ENCODE measurements at places on chromosomes 4 and X.

- DNase-seq: no peak
Observed at GRCh38 chr4:152693871-152694270, 14.1 kb upstream of the TMEM154 start.

GRCh38 chrX:110082161-110082560, 79.2 kb downstream of the TMEM164 start:
- DNase-seq: no peak

DNA sequence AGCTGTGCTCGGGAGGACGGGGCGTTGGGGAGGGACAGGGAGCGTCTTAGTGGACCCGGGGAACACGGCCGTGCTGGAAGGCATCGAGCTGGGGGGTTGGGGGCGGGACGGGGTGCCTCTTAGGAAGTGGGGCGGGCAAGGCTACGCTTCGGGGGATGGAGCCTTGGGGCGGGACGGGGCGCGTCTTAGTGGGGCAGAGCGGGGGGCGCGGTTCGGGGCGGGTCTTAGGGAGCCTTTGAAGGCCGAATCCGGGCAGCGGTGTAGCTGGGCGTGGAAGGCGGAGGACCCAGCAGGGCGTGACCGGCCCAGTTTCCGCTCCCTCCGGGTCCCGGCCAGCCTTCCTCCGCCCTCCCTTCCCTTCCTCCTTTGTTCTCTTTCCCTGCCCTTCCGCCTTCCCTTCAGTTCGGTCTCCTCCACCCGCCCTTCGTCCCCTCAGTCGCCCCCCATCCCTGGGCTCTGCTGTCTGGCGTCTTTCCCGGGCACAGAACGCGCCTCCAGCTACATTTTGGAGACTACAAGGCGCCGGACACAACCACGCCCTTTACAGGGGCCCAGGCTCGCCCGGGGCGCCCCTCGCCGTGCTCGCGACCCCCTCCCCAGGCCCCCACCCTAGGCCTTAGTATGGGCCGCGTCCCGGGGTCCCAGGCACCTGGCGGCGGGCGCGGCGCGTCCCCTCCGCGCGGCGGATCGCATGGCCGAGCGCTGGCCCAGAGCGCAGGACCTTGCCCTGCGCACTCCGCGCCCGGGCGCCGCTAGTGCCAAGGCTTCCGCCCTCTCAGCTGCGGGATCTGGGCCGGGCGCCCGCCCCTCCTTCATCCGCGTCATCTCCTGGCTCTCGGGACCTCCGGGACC, at the start of gene ARSD:
Gene ARSD, minus strand, starts transcription at position 757 of the 852 bp plus-strand sequence. Its CDS starts 64 bp downstream, at position 693.
- peak; percentile 6 for DNase-seq

DNA sequence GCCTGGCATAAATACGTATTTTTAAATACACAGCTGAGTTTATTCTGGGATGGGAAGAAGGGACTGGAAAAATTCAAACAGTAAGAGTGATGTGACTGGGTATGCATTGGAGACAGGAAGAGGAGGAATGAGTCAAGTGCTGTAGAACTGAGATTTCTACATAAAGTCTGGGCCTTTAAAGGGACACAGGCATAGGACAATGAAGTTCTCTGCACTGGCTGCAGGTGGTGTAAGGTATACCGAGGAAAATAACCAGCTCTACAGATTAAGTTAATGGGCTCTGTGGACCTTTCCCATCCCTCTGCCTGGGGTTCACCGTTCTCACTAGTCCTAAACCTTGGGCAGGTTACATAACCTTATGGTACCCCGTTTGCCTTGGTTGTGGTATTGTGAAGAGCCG, 68.7 kb downstream of the DHX15 start:
- no peak for DNase-seq

DNA sequence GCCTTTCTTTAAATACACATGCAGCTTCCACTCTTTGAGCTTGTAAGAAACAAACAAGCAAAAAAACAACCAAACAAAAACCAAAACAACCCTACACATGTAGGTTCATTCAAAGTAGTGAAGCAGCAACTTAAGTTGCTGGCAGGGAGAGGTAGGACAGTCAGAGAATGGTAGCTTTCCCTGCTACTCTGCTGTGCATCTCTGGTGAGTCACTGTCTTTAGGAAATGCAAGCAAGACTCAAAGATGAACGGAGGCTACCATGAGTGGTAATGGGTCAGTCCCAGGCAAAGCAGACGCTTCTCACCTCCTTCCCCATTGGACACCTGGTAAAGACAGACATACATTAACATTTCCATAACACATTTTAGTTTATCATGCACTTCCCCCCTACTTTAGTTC, 43.2 kb downstream of the PGRMC2 start:
- DNase-seq: no peak

GRCh38 chr4:141133146-141133998, at the start of gene RNF150:
RNF150 (minus strand) TSS chr4:141133469.
- no peak for DNase-seq

GRCh38 chr4:96519291-96519690, 679.4 kb downstream of the PDHA2 start:
- no peak for DNase-seq

DNA sequence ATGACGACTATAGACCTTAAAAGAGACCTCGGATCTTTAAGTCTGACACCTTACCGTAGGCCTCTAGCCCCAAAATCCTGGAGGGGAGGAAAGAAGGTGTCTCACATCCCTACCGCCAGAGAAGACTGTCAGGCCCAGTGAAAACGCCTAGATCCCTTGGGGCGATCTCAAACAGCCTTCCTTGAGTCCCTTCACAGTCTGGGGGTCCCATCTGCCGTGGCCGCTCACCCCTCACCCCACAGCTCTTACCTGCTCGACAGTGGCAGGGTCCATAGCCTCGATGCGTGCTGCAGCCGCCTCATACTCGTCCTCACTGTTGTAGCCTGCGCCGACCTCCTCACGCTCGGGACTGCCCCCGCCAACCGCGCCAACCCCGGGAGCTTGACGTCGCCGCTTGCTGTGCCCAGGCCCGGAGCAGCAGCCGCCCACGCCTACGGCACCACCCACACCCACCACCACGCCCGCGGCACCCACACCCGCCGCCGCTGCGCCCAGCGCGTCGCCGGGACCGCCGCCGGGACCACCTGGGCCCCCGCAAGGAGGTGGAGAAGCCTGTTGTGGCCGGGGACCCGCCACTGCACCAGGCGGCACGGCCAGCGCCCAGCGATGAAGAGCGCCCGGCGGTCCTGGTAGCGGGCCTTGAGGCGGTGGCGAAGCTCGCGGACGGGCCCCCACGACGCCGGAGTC, 536 bp downstream of the OTUD5 start:
- peak; percentile 45 for DNase-seq

DNA sequence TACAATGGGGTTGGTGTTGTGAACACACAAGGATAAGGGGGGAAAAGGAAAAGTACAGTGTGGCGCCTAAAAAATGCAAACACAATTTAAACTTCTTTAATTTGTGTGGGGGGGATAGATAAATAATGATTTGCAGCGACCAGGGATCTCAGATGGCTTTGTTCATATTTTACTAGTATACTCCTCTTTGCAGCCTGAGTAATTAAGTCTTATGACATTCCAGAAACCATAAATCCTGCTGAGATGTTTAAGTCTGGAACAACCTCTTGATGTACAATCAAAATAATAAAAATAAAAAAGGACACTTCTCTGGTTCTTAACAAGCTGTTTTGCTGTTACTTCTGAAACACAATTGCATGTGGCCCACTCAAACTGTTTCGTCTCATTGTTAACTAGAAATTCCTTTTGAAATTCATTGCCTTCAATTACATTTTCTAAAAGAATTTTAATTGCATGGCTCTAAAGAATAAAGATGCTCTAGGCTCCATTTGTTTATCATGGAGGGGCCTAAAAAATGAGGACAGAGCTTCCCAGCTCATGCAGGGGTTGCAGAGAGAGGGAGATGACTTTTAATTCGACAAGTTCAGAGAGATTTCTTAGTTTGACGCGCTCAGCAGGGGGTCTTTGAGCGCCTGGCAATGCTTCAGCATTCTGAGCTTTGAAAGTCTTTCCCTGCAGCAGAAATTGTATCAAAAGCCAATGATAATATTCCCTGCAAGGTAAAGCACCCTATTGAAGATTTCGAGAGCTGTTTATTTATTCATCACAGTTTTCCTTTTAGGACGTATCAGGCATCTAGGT, 892.4 kb upstream of the TENM3 start:
- no peak for DNase-seq

GRCh38 chrX:3346501-3347259, at the start of gene MXRA5:
MXRA5 (minus strand) TSS chrX:3346652; CDS start chrX:3343833, 2,819 bp downstream.
- DNase-seq: no peak

DNA sequence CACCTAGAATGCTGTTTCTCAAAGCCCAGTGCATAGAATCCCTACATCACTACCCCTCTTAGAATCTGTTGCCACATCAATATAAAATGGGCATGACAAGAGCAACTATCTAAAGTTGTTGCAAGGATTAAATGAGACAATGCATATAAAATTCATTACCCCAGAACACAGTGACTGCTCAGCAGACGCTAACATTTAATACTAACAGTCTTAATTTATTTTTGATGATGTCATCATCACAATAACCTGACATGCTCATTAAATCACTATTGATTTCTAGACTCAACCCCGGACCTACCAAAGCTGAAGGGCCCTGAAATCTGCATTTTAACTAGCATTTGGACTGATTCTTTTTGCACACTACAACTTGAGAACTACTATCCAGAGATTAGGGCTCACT, 3.9 kb downstream of the ARSJ start:
- DNase-seq: no peak

- no peak for DNase-seq
Observed at GRCh38 chrX:133677123-133678063, 262.1 kb upstream of the GPC4 start.

DNA sequence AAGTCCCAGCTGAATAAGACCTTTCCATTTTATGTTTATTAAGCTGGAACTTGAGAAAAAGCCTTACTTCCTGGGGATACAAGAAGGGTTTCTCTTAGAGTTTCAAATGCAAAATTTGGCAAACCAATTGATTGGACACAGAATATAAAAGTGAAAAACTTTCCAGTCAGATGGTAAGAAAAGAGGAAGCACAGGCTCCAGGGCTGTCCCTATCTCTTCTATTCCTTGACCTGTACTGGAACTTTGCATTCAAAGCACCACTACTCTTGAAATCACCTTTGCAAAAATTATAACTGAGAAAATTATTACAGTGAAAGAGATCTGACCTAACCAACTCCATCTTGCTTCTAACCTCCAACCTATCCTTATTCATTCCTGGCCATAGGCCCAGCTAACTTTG, 11.7 kb downstream of the PROM1 start:
- no peak for DNase-seq

DNA sequence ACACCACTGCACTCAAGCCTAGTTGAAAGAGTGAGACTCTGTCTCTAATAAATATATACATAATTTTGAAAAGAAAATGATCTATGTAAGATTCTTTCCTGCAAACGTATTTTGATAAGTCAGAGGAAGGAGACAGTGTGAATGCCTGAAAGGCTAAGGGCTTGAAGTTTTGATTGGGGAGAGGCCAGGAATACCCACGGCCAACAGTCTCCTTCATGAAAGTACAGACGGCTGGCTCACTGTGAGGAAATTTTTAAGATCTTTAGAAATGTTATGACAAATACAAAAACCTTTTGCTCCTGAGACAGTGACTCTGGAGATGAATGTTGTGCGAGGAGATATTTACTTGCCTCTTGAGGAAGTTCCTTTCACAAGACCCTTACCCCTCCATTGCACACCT, 111.4 kb upstream of the KLHL13 start:
- no peak for DNase-seq

- DNase-seq: no peak
Observed at GRCh38 chr4:13833171-13833804, 205.8 kb upstream of the BOD1L1 start.

- no peak for DNase-seq
Observed at GRCh38 chrX:105328773-105329172, 108.3 kb upstream of the TEX13A start.

- no peak for DNase-seq
Observed at GRCh38 chr4:15753786-15754185, 24.3 kb upstream of the CD38 start.

DNA sequence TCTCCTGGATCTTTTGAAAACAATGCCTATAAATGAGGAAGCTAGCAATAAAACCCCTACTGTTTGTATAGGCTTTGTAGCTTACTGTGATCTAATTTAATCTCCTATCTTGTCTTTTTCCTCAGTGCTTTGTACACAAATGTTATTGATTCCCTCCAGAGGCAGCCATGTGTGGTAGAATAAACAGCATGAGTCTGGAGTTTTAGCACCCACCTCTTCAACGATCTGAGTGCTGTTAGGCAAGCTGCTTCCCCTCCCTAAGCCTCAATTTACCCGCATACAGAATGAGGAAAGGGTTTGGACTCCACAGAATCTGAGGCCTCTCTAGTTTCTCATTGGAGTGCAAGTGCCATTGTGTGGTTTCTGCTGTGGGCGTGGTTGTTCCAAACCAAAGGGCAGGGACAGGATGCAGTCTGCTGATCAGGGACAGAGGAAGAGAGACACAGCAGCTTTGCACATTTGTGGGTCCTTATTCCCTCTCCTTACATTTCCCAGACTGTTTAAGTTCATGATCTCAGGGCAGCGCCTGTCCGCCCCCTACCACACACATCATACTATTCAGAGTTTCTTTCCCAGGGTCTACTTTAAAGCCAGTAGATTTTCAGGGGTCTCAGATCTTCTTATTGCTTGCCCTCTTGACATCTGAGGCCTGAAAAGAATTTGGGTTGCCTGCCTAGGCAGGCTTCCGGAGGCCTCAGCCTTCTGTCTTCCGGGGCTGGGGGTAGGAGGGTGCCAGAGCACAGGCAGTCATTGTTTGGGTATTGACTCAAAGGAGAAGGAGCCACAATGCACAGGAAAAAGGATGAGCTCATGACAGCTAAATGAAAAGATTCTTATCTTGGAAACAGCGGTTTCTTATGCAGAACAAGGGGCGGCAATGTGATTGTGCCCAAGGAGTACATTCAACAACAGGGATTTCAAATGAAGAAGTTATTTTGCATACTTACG, 114.9 kb upstream of the TEX13D start:
- DNase-seq: peak; percentile 47

- no peak for DNase-seq
Observed at GRCh38 chr4:38865445-38865844, 2.2 kb upstream of the FAM114A1 start.

DNA sequence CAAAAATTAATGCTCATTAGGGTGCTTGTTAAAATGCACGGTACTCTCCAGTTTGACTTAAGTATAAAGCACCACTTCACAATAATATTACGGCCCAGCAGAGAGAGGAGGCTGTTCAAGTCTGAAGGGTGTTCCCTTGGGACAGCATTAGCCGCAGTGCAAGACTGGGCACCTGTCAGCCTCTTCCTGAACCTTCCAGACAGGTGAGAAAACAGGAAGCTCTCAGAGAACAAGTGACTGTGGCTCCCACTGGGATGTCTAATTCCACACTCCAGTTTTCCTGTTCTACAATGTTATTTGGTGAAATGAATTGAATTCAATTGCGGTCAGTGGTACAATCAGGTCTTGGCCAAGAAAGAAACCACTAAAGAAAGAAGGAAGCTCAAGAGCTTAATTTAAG, 414.4 kb downstream of the SMARCA1 start:
- DNase-seq: no peak

- DNase-seq: no peak
Observed at GRCh38 chrX:110081740-110082139, 78.8 kb downstream of the TMEM164 start.

All from T-helper 1 cell (primary cell).